ENCODE measurements at places on chromosomes 11 and 22. TPM values are rescaled to one million over a fixed set of nuclear protein-coding genes. Genes with fewer than 3 reads are reported as not detected.
A peak's percentile ranks its signal among the peaks of the same experiment; 100 is the strongest.

DNA sequence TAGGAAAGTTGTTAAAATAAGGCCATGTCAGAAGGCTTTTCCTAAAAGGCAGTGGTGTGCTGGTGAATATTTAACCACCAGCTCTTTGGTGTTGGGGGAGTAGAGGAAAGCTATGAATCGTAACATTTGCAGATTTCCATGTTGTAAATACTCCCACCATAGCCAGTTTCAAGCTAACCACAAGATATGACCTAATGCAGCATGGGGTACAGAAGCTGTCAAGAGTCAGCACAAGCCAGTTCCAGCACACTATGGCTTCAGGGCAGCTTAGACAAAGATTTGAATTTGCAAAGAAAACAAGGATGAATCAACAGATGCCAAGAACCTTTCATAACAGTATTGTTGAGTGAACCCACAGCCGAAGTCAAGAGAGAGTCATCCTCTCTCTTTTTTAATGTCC is 40.0 kb downstream of the COMMD9 start:
- no peak for ATAC-seq

GRCh38 chr22:39480557-39480956 is 21.5 kb upstream of the MIEF1 start:
- no peak for ATAC-seq

- peak; percentile 29 for ATAC-seq
Observed at GRCh38 chr11:46846510-46846830, 390 bp upstream of the CKAP5 start.

GRK3 gene
- total RNA-seq, result 24.7 TPM

DNA sequence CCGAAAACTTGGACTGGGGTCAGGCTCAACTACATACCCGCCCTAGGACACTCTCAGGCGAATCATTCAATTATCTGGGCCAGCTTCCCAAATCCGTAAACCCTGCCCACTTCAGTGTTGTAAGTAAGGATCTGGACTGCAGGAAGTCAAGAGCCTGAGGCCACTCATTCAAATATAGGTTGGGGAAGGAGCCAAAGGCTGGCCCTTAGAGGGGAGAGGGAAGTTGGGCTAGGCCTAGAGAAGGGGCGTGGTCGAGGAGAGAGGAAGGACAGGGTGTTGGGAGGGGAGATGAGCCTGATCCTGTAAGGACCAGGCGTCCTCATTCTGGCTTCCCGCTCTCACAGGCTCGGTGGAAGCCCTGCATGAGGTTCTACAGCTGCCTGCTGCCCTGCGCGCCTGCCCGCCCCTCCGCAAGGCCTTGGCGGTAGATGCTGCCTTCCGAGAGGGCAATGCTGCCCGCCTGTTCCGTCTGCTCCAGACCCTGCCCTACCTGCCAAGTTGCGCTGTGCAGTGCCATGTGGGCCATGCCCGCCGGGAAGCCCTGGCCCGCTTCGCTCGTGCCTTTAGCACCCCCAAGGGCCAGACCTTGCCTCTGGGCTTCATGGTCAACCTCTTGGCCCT is 3.0 kb downstream of the SAC3D1 start:
- no peak for ATAC-seq

GRCh38 chr11:20113149-20113438 is 47.2 kb downstream of the DBX1 start:
- ATAC-seq, result no peak

- no peak for ATAC-seq
Observed at GRCh38 chr11:3052109-3052479, 5.1 kb downstream of the CARS1 start.

GRCh38 chr11:16096336-16096735 is 260.0 kb downstream of the SOX6 start:
- no peak for ATAC-seq

GRCh38 chr11:102293873-102294601 is 23.2 kb upstream of the BIRC3 start:
- peak; percentile 77 for ATAC-seq

- no peak for ATAC-seq
Observed at GRCh38 chr11:94557992-94558391, 9.2 kb upstream of the PIWIL4 start.

BLID gene
- 7.3 TPM for total RNA-seq

DNA sequence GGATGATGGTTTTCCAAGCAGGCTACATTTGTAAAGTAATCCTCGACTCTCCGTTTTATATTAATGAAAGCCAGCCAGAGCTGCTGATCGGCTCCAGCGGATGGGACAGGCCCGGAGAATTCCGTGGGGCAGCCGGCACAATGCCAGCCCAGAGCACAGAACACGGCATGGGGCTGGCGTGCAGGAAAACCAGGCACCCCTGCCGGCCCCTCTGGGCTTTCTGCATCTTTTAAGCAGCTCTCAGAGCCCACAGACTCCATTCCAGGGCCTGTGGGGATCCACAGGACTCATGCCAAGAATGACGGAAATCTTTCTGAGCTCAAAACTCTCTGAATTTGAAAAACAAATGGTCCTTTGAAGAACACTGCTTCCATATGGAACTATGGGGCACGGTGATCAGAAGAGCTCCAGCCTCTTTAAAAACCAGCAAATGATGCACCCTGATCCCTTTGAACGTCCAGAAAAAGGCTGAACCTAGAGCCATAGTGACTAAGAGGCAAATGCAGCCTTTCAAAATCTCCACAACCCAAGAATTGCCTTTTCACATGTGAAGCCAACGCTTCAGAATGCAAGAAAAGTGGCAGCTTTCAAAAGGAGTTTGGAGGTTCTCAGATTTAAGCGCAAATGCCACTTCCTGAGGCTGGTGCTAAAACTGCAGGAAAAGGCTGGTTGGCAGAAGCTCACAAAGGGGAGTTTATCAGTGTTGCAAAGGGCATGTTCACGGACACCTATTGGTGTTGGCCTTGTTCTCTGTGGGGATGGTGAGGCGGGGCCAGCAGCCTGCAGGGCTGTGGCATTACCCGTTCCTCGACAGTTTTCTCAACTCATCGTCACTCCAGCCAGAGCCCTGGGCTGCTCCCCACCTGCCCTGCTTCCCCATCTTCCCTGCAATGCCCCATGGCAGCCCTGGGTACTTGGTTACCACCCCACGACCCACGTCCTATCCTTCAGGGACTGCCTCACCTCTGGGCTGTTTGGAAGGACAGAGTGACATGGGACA is 212.5 kb downstream of the CTTN start:
- peak; percentile 41 for ATAC-seq

CTSF gene
- total RNA-seq, result 46.1 TPM

MMP10 gene
- total RNA-seq, result not detected

GRCh38 chr11:88508418-88508758 is 170.9 kb upstream of the CTSC start:
- ATAC-seq, result no peak

C22orf23 gene
- total RNA-seq, result 0.48 TPM

DNA sequence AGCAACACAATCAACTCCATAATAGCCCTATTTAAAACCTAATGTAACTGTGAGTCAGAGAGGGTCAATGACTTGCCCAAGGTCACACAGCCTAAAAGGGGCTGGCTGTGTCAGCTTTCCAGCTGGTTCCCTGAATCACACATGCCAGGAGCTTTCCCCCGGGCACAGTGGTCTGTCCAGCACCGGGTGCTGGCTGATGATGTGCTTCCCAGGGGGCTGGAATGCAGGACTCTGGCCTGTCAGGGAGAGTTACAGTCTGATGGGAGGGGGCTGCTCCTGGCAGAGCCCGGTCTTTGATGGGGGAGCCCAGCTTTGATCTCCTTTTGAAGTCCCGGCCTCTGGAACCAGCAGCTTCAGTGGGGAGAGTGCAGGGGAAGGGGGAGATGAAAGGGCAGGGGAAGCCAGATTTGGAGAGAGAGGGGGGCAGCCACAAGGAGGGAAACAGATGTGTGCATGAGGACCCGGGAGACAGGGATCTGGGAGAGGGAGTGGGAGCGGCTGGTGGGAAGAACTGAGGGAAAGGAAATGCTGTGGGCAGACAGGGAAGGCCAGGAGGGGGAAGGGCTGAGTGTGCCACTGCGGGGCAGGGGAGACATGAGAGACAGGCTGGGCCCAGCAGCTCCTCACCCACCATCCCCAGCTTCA is 102.7 kb downstream of the NECTIN1 start:
- ATAC-seq, result no peak

- ATAC-seq, result no peak
Observed at GRCh38 chr11:133531971-133532651, at the start of gene OPCML. Gene OPCML (minus strand): TSS chr11:133532501.

- no peak for ATAC-seq
Observed at GRCh38 chr11:96211436-96211835, 131.6 kb downstream of the MAML2 start.

DNA sequence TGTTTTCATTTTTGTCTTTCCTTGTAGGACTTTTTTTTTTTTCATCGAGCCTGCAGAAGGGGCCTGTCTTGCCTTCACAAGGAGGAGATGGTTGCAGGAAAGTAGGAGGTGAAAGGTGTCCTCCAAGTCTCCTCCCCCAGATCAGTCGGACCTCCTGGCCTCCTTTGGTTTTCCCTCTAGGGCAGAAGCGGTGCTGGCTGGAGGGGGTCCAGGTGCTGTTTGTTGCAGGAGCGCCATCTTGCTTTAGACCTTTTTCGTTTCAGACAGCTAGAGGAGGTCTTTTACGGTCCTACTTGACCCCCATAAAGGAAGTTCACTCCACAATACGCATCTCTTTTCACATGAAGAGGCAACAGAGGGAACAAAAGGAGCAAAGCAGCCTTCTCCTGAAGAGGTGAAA is 66.0 kb downstream of the ZBTB16 start:
- no peak for ATAC-seq

TBX1 gene
- total RNA-seq, result 0.57 TPM

DNA sequence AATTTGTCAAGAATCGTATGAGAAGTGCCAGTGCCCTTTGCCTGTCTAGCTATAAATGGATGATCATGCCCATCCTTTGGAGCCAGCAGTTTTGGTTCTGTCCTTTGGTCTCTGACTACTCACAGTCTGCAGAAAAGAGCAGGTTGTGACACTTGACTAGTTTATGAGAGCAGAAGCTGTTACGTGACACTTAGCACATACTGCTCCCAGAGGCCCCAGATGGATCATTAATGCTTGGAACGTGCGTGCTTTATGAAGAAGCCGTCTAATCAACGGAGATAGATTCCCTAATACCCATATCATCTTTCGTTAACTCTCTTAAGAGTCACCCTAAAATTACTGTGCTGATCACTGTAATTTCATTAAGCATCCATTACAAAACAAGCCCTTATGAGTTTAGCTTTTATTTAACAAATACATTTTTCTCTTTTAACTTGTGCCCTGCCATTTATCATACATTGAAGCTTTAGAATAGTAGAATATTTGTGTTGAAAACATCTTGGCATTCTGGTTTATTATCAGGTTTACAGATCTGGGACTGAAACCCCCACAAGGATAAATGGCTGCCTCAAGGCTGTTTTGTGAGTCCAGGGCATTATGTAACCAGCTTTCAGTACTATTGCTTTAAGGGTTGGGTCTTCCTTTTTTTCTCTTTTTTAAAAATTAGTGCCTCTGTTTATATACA is 47.0 kb upstream of the ADORA2A start:
- ATAC-seq, result peak; percentile 54

- no peak for ATAC-seq
Observed at GRCh38 chr11:72690166-72690565, 15.9 kb upstream of the PDE2A start.

- no peak for ATAC-seq
Observed at GRCh38 chr11:100752371-100753171, 65.5 kb downstream of the ARHGAP42 start.

Data from motor neuron (in vitro differentiated cells).